ENCODE measurements at places on chromosomes 12 and 14.

- no peak for DNase-seq
Observed at GRCh38 chr14:54299410-54300363, 97.1 kb upstream of the CDKN3 start.

GRCh38 chr12:56631790-56632700, 1.9 kb upstream of the BAZ2A start:
- peak; percentile 80 for DNase-seq

DNA sequence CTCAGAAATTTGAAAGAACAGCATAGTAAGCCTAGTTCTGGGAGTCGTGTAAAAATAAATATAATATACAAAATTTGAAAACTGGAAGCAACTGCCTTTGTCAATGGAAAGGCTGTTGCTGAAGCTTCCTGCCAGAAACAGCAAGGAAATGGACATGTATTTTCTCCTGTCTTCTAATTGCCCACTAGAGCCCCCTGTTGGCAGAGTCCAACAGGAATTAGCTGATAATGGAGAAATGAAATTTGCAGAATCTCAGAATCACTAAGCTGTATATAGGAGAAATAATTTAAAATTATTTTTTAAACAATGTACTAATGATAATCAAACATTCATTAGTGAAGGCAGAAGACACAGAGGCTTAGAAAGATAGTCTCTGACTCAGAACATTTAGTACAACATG, 414.8 kb downstream of the SLC6A15 start:
- no peak for DNase-seq

GRCh38 chr14:104037903-104038302, 47.6 kb upstream of the ASPG start:
- peak; percentile 20 for DNase-seq

DNA sequence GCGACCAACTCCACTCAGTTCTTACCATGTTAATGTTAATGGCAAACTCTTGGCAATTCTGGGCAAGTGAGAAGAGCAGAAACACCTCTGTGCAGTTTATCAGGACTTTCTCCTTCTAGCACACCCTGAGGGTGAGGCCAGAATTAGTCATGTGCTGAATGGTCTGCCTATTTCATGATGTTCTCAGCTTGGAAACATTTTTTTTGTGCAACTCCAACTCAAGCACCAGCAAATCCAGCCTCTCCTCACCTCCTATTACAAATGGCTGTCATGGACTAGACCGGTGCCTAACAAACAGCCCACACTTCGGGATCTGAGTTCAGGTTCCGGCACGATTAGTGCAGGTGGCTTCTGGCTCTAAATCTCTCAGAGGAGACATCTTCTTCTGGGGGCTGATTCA, 246.0 kb downstream of the ZFP36L1 start:
- no peak for DNase-seq

All from heart left ventricle (tissue), 16 donors.